Inflammatory macrophage treated with lipopolysaccharide for 4 hours (primary cell): ENCODE measurements at places on chromosomes 5 and 9.

DNA sequence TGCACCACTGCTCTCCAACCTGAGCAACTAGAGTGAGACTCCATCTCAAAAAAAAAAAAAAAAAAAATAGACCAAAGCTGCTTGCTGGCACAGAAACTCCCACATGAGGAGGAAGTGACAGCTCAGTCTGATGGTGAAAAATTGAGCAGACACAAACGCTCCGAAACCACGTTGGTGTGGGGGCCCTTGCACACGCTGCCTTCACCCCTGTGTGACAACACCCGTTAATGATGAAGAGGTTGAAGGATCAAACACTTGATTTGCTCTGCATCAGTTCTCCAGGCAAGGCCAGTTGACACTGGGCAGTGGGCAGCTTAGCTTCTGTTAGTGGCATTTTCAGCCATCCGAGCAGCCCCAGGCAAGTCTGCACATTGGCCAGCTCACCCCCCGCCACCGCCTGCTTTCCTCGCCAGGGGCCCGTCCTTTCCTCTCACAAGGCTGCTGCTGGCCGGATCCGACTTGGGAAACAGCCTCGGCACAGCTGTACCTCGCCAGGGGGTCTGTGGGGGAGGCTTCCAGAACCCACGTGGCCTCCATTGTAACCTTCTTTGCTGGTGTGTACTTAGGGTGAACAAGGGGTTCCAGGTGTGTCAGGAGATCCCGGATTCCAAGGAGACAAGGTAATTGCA lies 79.8 kb downstream of the COL27A1 start:
- DNase-seq: peak; percentile 17

DNA sequence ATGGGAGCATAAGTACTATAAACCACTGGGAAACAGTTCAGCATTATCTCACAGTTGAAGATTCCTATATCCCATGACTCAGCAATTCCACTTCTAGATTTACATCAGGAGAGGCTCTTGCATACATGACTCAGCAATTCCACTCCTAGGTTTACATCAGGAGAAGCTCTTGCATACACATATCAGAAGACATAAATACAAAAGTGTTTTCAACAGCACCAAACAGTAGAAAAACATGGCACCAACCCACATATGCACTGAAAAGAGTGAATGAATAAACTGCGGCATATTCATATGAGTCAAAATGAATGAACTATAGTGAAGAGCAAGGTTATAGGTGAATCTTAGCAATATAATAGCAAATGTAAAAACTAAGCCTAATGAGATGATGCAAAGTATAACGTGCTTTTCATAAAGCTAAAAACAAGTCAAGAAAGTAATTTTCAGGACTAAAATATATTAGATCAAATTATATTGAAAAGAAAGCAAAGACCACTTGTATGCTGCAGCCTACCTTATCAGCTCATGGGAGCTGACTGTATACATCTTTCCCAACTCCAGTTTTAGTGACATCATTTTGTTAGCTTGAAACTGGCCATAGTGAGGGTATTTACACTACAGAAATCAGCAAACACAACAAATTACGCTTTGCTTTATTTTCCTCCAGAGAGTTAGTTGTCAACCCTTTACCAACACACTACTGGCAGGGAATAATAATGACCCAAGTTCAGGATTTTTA lies 95.8 kb downstream of the ANKRD18B start:
- peak; percentile 60 for DNase-seq

- no peak for DNase-seq
Observed at GRCh38 chr5:34491251-34491620, 164.9 kb upstream of the RAI14 start.

DNA sequence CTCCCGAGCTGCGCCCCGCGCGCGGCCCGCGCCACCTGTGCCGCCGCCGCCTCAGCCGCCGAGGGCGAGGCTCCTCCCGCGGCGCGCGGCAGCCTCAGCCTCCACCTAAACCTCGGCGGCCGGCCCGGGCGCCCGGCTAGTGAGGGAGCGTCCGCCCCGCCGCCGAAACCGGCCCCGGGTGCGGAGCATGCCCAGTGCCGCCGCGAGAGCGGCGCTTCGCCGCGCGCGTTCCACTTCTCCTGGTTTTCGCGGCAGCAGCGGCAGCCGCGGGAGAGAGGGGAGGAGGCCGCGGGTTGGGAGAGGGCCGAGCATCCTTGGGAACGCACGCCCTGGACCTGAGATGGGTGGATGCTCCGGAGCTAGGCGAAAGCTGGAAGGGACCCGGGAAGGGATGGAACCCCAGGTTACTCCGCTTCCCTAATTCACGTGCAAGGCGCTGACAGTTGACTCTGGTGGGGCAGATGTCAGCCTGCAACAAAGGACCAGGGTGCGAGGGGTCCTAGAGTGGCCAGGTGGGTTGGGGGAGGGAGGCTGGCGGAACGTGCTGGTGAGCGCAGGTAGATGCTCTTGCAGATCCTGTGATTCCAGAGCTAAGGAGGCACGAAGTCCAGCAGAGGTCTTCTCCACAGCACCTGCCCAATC lies at the start of gene CTNND2:
Gene CTNND2 (minus strand): TSS at position 182 of the 642 bp plus-strand sequence. CDS start 593 bp downstream, outside the sequence.
- no peak for DNase-seq

DNA sequence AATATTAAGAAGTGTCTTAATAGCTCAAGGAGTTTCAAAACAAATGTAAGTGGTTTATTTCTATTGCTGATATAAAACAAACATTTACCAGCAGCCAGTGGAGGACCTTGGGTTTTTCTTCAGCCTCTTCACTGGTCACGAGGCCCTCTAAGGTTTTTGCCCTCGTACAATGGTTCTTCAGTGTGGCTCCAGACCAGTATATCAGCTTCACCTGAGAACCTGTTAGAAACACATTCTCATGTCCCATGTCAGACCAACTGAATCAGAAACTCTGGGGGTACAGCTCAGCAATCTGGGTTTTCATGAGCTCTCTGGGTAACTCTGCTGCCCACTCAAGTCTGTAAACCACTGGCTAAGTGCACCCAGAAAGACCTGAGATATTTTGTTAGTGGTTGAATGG lies 12.9 kb downstream of the WWC1 start:
- no peak for DNase-seq

DNA sequence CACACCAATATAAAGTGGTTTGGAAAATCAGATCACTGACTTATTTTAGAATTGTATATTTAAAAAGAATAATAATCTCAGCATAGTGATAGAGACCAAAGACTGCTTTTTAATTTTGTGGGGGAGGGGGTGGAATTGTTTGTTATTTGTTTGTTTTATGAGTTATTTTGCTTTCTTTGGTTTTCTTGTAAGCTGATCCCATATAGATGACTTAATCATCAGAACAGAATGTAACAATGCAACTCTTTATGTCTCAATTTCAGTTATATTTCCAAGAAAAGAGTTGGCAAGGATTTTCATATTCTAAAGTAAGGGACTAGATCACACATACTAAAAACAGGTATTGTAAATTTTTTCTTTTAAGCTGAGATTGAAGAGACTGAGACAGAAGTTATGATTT lies 984.9 kb downstream of the TLE4 start:
- no peak for DNase-seq
